Stimulated activated CD4-positive, alpha-beta T cell treated with anti-CD3 and anti-CD28 coated beads, Interleukin-1b, Interleukin-23, amount 100 ng/mL, for 1 hour (primary cell): ENCODE measurements at places on chromosomes 12 and 14.

DNA sequence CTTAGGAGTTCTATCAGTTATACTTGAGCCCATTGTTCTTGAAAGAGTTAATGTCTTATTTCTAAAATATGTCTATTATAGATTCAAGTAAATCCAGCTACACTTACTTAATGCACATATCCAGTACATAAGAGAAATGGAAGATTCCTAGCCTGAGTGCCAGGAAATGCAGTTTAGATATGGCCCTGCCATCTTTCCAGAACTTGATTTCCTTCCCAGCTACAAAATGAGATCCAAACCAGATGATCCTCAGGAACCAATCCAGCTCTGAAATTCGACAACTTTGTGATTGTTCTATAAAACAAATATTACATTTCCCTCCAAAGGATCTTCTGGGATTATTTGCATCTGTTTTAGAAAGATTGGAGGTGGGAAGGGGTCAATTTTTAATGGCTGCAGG lies 317.3 kb upstream of the GARIN6 start:
- DNase-seq = no peak

DNA sequence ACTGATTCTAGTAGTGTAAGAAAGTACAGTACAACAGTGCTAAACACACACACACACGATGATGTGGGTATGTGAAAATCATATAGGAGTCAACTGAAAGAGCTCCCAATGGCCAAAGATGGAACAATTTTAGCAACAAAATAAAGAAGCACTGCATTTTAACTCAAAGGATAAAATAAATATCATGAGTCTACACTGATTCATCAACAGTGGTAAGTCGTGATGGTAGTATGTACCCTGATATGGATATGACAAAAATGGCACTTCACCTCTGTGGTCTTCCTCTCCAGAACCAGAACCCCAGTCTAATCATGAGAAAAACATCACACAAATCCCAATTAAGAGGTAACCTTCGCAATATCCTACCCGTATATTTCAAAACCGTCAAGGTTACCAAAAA lies 41.4 kb upstream of the TBPL2 start:
- DNase-seq = no peak

DNA sequence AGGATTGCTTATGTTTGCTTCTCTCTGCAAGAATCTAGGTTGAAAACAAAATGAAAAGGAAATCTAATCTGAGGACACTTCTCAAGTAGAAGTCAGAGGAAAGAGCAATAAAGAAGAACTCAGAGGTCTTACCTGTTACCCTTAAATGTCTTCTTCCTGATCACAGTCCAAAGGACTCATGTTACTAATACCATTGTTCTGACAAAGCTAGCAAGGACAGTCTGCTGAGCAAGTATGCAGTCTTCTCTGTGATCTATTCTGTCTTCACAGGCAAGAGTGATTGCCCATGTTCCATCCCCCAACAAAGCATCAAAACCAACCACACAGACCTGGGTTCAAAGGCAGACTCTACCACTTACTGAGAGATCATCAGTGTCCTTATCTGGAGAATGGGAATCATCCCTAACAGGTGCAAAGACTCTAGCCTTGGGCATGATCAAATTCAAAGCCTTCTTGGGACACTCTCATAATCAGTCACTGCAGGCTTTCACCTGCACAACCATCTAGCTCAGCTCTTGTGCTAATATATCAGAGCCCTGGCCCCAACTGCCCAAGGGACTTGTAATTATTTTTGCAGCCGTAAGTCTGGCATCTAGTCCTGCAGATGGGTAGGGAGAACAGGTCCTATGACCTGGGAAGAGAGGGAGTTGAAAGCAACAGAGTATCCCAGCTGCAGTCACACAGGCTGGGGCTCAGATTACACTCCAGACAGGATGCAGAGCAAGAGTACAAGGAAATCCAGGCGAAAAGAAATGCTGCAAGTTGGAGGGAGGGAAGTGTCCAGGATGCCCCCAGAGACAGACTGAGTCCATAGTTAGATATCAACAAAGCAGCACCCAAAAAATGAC lies 97.9 kb upstream of the NUDT4 start:
- DNase-seq = no peak

- DNase-seq = no peak
Observed at GRCh38 chr12:115377779-115378178, 693.8 kb upstream of the TBX3 start.

GRCh38 chr12:68462803-68463202 lies 130.6 kb upstream of the MDM1 start:
- DNase-seq = no peak

DNA sequence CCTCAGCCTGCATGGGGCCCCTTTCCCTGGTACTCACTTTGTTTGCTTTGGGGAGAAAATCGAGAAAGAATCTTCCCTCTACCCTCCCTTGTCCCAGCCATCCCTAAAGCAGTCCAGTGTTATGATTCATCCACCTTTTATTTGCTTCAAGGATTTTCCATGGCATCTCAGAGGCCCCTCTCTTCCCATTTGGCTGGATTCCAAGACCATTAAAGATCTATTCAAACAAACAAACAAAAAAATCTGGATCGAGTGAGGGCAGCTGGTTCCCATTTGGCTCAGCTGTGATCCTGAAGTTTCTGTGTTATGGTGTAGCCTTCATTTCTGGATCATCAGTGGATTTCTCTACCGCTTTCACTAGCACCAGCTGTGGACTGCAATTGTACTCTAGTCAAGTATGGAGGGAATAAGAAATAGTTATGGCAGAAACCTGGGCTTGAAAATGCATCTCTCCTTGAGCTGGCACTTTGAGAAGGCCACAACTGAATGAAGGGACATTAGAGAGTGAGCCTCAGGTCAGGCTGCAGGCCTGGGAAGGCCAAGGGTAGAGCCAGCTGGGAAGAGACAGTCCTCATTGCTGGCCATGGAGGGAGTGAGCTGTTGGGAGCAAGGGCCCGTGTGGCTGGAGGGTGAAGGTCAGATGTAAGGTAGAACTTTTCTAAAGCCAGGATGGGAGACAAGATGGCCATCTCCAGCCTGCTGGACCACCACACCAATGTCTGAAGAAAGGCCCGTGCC lies 13.7 kb downstream of the KRT71 start:
- no peak for DNase-seq

DNA sequence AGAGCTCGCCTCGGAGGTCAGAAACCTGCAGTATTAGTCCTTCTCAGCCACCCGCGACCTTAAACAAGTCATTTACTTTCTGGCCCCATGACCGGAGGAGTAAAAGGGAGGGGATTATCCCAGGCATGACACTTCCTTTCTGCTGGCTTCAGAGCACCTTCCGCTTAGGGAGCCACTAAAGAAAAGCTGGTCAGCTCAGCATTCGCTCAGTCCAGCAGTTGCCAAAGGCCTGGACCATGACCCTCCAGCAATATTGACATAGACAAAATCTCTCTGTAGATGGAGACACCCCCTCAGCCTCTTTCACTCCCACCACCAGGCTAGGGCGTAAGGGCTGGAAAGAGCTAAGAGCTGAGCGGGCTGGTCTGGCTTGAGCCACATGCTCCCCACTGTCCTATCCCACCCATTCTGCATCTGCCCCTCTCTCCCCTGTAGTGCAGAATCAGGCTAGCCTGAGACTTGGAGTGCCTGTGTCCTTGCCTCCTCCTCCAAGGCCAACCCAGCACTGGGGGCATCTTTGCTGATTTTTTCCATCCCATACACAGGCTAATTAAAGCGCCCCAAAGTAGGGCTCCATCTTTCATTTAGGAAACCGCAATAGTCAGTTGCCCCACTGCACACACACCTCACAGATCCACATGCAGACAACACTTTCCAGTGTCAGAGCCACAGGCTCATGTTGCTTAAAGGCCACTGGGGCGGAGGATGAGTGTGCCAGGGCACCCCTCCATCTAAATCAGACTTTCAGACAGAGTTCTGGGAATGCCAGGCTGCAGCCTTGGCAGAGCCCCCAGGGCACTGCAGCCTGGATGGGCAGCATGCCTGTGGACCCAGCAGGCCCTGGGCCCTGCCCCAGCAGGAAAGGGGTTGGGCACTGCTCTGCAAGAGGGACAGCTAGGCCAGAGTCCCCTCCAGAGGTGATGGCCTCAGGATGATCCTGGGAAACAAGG lies 4.0 kb upstream of the CPNE6 start:
- no peak for DNase-seq

GRCh38 chr14:24059841-24060388 lies 8.1 kb downstream of the CARMIL3 start:
- DNase-seq = no peak

- no peak for DNase-seq
Observed at GRCh38 chr12:105967038-105967776, 171.5 kb downstream of the NUAK1 start.

DNA sequence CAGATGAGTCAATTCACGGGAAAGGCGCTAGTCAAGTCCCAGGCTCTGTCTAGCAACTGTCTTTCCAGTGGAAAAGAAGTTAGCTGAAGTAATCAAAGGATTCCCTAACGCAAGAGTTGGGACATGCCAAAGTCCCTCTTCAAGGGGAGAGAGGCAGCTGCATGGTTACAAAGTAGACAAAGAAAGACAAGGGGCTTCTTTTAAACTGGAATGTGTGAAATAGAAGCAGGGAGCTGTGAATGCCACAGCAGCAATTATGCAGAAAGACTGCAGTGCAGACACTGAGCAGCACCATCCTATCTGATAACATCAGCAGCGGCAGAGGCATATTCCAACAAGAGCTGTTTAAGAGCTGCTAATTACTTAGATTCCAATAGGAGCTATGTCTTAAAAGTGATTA lies 12.5 kb upstream of the CIPC start:
- DNase-seq = no peak

- no peak for DNase-seq
Observed at GRCh38 chr14:90412058-90412457, 15.2 kb downstream of the CALM1 start.

GRCh38 chr14:60922050-60922449 lies 58.8 kb downstream of the TRMT5 start:
- no peak for DNase-seq

DNA sequence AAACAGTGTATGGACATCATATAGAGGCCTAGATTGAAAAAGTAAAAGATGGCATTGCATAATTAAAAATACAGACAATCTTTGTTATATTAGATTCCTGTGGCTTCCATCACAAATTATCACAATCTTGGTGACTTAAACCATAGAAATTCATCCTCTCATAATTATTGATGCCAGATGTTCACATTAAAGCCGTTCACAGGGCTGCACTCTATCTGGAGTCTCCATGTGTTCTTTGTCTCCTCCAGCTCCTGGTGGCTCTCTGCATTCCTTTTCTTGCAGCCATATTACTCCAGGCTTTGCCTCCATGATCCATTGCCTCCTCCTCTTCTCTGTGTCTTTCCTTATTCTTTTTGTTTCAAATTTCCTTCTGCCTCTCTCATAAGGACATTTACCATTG lies 875.7 kb upstream of the USP15 start:
- DNase-seq = no peak

DNA sequence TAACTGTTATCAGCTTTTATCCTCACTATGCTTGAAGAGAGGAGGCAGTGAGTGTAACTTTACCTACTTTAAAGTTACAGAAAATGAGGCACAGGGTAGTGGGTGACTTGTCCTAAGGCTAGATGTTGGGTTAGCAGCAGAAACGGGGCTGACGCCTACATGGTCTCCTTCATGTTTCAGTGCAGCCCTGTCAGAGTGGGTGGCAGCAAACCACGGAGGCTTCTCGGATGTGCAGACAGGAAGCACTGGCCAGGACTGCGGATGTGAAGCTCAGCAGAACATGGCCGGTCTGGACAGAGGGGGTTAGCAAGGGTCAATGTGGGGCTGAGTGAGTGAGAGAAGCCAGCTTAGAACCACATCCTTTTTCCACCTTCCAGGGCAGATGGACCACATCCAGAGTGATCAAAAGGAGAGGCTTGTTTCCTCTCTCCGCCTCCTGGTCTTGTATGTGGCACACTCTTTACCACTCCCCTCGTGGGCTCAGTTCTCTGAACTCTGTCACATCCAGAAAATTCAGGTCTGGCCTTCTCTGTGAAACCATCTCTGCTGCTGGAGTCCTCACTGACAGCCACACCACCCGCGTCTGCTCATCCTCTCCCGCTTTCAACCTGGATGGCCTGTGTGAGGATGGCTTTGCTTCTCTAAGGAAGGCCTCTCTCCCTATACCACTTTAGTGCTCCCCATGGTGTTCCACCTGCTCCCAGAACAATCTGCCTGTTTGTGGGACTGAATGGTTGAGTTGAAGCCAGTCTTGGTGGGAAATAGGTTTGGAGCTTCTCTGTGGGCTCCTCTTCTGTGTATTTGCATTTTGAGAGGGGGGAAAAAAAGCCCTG lies 14.1 kb downstream of the SUSD6 start:
- peak; percentile 27 for DNase-seq

DNA sequence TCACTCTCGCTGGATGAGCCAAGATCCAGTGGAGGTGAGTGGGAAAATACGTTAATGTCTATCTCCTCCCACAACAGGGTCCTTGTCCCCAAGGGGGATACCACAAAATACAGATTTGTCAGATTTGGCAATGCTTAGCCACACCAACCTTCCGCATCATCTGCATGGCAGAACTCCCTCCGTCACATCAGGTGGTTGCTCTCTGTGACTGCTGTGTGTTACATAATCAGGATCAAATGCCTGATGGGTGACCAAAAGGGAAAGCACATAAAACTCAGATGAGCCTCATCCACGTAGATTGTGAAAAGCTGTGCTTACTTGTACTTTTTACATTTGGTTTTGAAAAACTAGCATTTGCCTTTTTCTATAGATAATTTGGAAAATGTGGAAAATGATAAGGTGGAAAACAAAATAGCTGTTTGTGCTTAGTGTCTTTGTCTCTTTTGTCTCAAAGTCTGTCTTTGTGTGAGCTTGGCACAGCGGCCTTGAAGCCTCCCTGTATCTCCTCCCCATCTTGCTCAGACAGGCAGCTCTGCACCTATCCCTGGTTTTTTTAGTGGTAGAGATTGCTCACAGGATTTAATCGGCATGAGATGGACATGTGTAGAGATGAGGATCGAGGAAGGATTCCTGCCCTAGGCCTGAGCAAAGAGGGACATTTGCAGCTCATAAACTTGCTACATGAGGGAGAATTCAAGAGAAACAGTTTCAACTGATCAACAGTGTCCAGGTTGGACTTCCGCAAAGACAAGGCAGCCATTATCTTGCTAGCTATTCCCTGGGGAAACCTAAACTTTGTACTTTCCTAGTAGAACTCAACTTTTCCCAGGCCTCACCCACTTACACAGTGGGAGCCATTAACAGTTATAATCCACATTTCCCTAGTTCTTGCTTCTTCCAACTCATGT lies 3.6 kb upstream of the FGF6 start:
- DNase-seq = no peak

- no peak for DNase-seq
Observed at GRCh38 chr12:105032703-105033357, 46.7 kb downstream of the NOPCHAP1 start.

GRCh38 chr12:67002720-67003119 lies 266.4 kb upstream of the CAND1 start:
- no peak for DNase-seq

DNA sequence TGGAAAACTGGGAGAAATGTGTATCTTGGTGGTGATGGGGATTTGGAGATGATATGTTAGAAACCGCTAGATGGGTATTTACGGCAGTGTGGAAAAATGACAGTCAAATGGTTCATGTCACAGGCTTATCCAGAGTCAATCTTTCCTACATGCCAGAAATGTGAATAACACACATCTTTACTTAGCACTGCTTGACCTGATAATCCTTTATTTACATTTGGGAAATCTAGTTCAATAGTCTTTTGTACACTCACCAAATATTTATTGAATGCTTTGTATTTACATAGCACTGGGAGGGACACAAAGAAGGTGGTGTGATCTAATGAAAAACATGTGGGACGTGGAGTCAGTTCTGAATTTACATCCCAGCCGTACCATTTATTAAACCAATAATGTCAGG lies 208.2 kb downstream of the DIO2 start:
- DNase-seq = no peak

- DNase-seq = no peak
Observed at GRCh38 chr12:2745655-2746054, 49.1 kb upstream of the FKBP4 start.

- no peak for DNase-seq
Observed at GRCh38 chr14:91332986-91333649, 84.5 kb downstream of the CCDC88C start.
